ENCODE measurements at places on chromosomes 12 and 14. TPM values are rescaled to one million over a fixed set of nuclear protein-coding genes. Genes with fewer than 3 reads are reported as not detected.

ITGB7 gene
- total RNA-seq: 2.9 TPM

GPR162 gene
- total RNA-seq: 35.4 TPM

IFNG-AS1 gene
- total RNA-seq: 4.9 TPM

GPR132 gene
- total RNA-seq: 0.66 TPM

HDAC7 gene
- total RNA-seq: 35.2 TPM

CLEC4C gene
- total RNA-seq: not detected

FAM181A gene
- not detected for total RNA-seq

BMAL2 gene
- 8.5 TPM for total RNA-seq

RAPGEF3 gene
- total RNA-seq: 13.6 TPM

LRRC10 gene
- total RNA-seq: not detected

CIROP gene
- not detected for total RNA-seq

FGF6 gene
- total RNA-seq: 1.8 TPM

GSC gene
- 2.0 TPM for total RNA-seq

RNASE8 gene
- total RNA-seq: not detected

Data from camera-type eye (tissue), 1 donor.